ENCODE measurements at places on chromosomes 4 and X.

DNA sequence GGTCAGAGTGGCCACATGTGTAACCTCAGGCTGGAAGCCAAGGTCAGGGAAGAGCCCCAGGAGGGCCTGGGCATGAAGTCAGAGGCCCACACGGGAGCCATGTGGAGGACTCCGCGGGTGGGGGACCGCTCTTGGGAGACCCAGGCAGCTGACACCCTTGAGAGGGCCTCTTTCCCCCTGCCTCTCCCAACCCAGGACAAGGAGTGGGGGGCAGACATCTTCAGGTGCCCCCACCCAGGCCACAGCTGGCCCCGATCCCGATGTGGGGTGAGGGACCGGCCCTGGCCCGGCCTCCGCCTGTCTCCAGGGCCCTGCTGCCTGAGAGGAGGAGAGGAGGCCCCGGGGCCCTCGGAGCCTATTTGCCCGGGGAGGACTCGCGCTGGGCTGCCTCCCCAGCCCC is 3.1 kb downstream of the PNMA6A start:
- no peak for DNase-seq

DNA sequence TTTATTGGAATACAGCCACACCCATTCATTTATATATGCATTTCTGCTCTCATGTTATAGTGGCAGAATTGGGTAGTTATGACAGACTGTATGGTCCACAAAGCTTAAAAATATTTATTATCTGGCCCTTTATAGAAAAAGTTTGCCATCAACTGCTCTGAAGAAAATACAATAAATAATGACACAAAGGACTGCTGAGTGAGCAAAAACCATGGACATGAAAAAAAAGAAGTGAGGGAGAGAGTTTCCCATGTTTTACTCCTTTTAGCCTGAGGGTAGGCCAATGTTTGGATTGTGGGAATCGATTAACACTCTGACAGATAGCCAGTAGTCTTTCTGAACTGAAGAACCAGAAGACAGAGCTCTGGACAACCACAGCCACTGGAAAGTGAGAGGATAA is 149.2 kb downstream of the CHRDL1 start:
- DNase-seq: no peak

- no peak for DNase-seq
Observed at GRCh38 chr4:13903901-13904300, 276.4 kb upstream of the BOD1L1 start.

GRCh38 chr4:89563431-89563830 is 255.8 kb upstream of the GPRIN3 start:
- no peak for DNase-seq

- DNase-seq: no peak
Observed at GRCh38 chr4:3848323-3848722, 82.1 kb downstream of the ADRA2C start.

Data from H7 (cell line).